Activated naive CD8-positive, alpha-beta T cell treated with anti-CD3 and anti-CD28 coated beads for 36 hours (primary cell): ENCODE measurements at places on chromosomes 6 and 20.

- no peak for DNase-seq
Measured at GRCh38 chr6:36722365-36722764, 24.7 kb downstream of the RAB44 start.

GRCh38 chr6:167093922-167094432 is 28.9 kb upstream of the CCR6 start:
- peak; percentile 76 for DNase-seq

- DNase-seq = no peak
Measured at GRCh38 chr6:111632468-111633247, 27.0 kb upstream of the TRAF3IP2 start.

DNA sequence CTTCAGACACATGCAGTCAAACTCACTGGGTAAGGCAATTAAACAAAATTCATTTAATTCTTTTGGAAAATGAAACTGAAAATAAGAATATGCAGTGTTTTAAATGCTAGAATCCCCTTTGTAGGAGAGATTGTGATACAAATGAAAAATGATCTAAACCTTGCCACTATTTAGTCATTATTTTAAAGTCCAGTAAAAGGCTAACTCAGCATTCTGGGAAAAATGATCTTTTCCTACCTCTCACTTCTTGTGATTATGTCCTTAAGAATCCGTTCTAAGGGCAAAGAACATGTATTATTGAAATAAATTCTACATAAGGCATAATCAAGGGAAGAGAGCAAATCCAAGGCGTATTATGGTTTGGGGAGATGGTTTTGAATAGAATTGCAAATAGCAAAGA is 46.4 kb downstream of the TINAG start:
- no peak for DNase-seq

DNA sequence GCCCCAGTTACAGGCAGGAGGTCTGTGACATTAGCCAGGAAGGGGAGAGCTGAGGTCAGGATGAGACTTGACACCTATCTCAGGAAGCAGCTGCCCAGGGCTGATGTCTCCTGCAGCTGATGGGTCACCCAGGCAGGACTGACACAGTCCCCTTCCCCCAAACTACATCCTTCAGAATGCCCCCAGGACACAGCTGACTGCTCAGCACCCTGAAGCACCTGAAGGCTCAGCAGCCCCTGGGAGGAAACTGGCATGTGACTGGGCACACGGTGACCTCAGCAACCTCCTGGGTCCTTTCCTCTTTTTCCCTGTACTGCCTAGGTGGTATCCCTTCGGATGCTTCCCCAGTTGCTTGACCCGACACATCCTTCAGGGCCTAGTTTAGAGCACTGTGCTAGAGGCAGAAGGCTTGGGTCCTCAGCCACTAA is 1.9 kb downstream of the SDC4 start:
- no peak for DNase-seq

- no peak for DNase-seq
Measured at GRCh38 chr6:151705993-151706733, 101.3 kb upstream of the ESR1 start.

GRCh38 chr20:12383821-12384220 is 466.1 kb downstream of the BTBD3 start:
- no peak for DNase-seq

DNA sequence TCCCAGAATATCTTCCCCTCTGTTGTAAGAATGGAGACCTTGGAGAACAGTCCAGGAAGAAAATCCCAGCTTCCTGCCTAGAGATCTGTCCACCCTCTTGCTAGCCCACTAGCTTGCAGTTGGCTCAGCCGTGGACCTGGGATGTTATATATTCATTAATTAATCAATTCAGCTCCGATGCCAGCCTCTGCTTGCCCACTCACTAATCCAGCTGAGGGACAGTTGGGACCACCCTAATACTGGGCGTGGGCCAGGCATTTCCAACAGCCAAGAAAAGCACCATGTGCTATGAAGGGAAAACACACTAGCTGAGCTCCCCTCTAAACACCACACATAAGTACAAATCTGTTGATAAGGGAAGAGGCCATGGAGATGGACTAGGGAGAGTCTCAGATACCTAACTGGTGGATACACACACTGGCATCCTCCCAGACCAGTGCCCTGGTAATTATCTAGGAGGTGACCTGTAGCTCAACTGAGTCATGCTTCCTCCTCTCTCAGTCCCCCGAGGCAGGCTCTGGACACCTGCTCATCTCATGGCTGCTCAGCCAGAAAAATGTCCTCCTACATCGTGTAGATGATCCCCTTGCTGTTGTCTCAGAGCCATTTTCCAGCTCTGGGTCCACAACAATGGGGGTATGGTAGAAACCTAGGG is 78.9 kb downstream of the ANKRD60 start:
- no peak for DNase-seq

GRCh38 chr6:17305219-17306001 is 24.2 kb downstream of the RBM24 start:
- no peak for DNase-seq

DNA sequence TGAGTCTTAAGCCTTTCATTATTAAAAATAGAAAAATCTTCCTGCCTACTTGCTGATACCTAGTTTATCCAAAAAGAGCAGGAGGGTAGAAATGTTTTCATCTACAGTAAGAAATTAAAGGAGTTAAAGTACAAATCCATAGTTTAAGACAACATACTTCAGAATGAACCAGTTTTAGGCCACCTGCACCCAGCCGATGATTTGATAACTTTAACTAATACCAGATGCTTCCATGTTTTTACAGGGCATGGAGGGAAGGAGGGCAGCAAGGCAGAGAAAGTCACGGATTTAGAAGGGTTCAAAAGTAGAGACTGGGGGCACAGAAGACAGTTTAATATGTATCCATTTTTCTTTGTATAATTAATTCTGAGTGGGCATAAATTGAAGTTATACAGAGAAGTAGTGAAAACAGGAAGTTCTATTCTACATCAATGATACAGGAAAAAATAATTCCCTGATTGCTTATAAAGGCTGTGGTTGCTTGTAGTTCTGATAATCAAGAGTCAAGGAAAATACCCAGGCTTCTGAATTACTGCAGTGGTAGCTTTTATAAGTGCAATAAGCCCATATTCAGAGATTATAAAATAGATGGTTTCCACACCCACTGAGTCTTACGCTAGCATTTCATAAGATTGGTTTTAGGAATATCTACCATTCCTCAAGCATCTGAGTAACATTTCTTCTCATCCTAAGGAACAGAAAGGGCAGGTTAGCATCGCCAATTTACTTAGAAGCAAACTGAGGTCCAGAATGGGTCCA is 72.0 kb downstream of the GMDS start:
- DNase-seq = no peak

GRCh38 chr6:158286413-158286812 is 25.9 kb upstream of the TULP4 start:
- DNase-seq = no peak

DNA sequence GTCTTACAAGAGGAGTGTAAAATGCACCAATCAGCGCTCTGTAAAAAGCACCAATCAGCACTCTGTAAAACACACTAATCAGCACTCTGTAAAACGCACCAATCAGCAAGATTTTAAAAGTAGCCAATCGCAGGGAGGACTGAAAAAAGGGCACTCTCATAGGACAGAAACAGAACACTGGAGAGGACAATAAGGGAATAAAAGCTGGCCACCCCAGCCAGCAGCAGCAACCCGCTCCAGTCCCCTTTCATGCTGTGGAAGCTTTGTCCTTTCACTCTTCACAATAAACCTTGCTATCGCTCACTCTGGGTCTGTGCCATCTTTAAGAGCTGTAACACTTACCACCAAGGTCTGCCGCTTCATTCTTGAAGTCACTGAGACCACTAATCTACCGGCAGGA is 1.7 kb upstream of the AIG1 start:
- no peak for DNase-seq

- DNase-seq = no peak
Measured at GRCh38 chr20:21509597-21510371, 4.1 kb downstream of the NKX2-2 start.

GRCh38 chr6:36848658-36849441 is 9.6 kb upstream of the CPNE5 start:
- no peak for DNase-seq

DNA sequence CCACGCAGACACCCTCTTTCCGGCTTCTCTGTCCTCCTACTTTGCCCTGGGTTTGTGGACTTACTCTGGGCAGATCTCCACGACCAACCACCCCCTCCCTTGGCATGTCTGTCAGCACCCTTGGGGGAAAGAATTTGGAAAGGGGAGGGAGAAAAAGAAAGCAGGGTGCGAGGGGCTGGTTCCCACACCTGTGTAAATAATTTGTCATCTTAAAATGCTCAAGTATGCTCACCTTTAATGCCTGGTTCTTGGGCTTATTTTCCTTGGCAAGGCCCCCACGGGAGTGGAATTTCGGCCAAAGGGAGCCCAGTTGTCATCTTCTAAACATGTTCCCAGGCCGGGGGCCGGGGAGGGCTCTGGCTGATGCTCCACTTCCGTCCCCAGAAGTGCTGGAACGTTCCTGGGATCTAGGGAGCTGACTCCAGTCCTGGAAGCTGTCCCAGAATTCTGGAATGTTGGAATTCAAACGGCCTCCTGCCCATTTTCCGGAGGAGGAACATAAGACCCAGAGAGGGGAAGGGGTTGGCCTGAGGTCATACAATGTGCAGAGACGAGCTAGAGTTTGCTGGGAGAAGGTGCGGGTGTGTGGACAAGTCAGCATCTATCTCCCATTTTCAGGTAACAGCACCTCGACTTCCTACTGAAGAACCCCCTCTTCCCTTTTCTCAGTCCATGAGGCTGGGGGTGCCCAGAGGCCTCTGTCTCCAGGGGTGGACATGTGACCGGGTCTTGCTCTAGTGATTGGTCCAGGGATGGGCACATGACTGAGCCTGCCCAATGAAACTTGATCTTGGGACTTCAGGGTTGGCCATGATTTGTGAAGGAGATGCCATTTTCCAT is 122.3 kb downstream of the CEBPB start:
- no peak for DNase-seq

GRCh38 chr20:60632391-60633262 is 619.4 kb upstream of the CDH4 start:
- DNase-seq = no peak

DNA sequence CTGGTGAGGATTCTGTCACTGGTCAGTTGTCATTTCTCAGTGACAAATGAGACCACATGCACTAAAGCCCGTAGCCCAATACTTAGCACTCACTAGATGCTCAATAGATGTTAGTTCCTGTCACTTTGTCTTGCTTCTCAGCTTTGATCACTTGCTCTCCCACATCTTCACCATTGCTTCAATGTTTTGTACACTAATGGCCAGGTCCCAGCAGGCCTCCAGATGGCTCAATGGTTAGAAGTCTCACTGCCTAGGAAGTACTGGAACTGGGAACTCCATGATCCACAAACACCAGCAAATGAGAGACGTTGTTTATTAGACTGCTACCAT is 502.8 kb upstream of the JARID2 start:
- no peak for DNase-seq

DNA sequence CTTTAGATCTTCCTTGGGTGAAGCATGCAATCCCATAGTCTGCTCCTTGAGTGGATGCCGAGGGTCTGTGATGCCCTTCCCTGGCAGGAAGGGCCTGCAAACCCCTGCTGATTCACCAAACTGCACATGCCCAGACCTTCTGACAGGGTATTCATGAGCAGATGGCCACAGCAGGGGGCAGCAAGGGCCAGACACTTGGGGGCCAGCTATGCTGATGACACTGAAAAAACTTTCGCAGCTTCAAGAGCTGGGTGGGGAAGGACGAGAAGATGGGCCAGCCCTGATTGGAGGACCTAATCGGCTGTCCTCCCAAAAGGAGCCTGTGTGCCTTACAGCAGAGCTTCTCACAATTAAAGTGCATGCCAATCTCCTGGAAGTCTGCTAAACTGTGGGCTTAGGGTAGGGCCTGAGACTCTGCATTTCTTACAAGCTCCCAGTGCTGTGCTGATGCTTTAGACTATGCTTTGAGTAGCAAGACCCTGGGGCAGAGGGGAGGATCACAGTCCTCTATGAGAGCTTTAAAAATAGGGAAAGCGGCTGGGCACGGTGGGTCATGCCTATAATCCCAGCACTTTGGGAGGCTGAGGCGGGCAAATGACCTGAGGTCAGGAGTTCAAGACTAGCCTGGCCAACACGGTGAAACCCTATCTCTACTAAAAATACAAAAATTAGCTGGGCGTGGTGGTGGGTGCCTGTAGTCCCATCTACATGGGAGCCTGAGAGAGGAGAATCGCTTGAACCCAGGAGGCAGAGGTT is 15.2 kb upstream of the GDAP1L1 start:
- DNase-seq = no peak

GRCh38 chr6:90739339-90739738 is 152.5 kb upstream of the MAP3K7 start:
- no peak for DNase-seq

GRCh38 chr20:48621376-48622078 is 206.3 kb downstream of the PREX1 start:
- DNase-seq = no peak

DNA sequence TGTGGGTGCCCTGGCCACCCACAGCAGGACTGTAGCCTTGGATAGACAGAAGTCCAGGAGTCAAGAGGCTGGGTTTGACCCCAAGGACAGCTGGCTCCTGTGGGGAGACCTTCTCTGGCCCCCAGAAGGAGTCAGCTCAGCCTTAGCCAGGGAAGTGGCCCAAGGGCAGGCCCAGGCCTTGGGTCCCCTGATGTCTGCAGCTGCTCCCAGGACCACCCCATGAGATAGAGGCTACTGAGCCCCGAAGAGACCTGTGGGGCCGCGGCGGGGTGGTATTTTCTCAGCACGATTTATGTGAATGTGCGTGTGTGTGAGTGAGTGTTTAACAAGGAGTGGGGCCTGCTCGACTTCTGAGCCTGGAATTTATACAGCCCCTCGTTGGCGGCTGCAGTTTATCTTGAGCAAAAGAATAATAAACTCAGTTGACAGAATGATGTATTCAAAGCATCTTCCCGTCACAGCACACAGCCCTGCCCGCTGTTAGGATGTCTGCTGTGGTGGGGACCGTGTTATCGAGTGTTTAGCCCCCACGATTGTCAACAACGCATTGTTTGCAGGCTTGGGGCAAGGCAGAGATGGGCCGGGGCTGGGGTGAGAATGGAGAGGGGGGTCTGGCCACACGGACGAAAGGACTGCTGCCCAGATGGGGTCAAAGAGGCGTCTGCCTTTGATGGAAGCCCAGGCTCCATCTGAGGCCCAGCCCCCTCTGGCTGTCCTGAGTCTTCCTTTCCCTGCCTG is 163.3 kb downstream of the VEGFA start:
- DNase-seq = no peak

GRCh38 chr6:130922922-130923321 is 95.7 kb downstream of the SMLR1 start:
- DNase-seq = no peak

- no peak for DNase-seq
Measured at GRCh38 chr20:38874460-38875174, 51.6 kb upstream of the FAM83D start.

- no peak for DNase-seq
Measured at GRCh38 chr20:19802492-19803158, 44.6 kb downstream of the RIN2 start.

- DNase-seq = no peak
Measured at GRCh38 chr6:170150590-170150945, 140.3 kb downstream of the DLL1 start.

GRCh38 chr20:62536871-62537401 is 61.1 kb upstream of the GATA5 start:
- DNase-seq = no peak
